ENCODE measurements at places on chromosomes 3 and 15. TPM values are rescaled to one million over a fixed set of nuclear protein-coding genes. Genes with fewer than 3 reads are reported as not detected.

GRCh38 chr15:72800833-72801481 lies 17.4 kb upstream of the ADPGK start:
- H3K27ac ChIP-seq, result no peak overlapping the region
- no peak overlapping the region for H3K4me3 ChIP-seq
- DNase-seq, result no peak
- no peaks in the 10 kb centered on the region for H3K36me3 ChIP-seq

DNA sequence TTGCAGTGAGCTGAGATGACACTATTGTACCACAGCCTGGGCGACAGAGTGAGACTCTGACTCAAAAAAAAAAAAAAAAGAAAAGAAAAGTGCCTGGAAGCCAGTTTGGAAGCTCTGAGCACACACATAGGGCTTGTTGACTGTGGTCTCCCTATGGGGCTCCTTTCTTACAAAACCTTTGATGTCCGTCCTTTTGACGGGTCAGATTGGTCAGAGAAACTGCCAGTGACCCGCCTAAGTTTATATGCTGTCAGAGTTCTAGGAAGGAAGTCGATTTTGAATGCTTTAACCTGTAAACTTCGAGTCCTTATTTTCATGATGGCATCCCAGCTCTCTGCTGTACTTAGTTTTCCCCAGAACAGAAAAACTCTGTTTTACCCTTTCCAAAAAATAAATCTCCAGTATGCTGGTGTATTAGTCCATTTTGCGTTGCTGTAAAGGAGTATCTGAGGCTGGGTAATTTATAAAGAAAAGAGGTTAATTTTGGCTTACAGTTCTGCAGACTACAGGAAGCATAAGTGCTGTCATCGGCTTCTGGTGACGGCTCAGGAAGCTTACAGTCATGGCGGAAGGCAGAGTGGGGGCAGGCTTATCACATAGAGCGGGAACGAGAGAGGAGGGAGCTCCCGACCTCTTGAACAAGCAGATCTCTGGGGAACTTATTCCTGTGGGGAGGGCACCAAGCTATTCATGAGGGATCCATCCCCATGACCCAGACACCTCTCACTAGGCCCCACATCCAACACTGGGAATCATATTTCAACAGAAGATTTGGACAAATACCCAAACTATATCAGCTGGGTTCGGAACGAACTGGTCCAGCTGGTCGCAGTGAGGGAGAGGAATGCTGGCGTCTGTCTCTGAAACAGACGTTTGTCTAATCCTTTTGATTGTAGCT lies 72.3 kb downstream of the LMLN start:
- no peak for DNase-seq
- no peaks in the 10 kb centered on the region for H3K36me3 ChIP-seq
- H3K4me3 ChIP-seq, result no peak overlapping the region
- no peaks in the 10 kb centered on the region for H3K4me1 ChIP-seq

Gene COL6A6
- not detected for total RNA-seq

DNA sequence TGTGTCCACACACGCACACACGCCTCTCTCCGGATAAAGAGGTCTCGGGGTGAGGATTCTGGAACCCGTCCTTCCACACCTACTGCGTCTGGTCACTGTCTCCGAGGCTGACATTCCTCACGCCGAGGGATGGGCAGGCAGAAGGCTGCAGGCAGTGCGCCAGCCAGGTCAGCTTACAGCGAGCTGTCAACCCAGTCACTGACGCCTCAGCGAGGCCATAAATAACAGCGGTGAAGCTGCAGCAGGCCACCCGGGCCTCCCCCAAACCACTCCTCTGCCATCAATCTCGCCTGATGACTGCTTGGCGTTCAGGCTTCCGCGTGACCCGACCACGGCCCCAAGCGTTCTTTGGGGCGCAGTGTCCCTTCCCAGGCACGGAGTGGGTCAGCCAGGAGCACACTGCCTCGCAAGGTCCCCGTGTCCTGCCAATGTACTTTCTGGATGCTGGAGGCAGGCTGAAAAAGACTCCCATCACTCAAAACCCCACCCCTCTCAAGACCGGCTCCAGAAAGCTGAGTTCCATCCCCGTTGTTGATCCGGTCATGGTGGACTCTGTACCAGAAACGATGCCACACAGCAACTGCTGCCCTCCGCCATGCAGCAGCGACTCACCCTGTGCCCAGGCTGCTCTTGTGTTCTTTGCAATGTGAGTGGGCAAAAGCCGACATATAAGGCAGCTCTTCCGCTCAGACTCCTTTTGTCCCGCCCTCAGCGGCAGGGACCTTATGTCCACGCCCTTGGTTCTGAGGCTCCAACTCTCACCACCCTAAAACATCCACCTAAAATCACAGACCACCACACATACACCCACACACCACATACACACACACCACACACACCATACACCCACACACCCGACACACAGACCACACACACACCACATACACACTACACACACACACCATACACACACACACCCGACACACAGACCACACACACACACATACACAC lies 27.1 kb downstream of the CPN2 start:
- peak; percentile 66 for DNase-seq
- H3K4me1 ChIP-seq, result peaks cover 11% of the 10 kb centered on the region
- H3K27me3 ChIP-seq, result peaks cover 19% of the 10 kb centered on the region
- H3K27ac ChIP-seq, result no peak overlapping the region
- no peaks in the 10 kb centered on the region for H3K36me3 ChIP-seq
- H3K4me3 ChIP-seq, result peak overlapping the region; percentile 15

DNA sequence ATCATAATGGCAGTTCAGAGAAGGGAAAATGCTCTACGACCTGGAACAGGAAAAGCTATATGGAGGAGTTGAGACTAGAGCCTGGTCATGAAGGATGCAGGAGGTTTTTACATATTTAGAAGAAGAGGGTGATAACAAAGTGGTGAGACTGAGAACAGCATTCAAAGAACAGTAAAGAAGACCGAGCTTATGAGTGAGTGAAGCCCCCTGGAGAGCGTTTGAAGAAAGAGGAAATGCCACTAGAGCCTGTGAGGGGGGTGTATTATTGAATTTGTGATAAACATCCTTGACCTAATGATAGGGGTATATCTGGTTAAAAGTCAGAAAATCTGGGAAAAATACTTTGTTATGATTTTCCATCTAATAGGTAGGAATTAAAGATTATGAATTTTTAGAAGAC lies 4.2 kb downstream of the PARP9 start:
- H3K27ac ChIP-seq, result no peak overlapping the region
- H3K4me3 ChIP-seq, result no peak overlapping the region
- no peaks in the 10 kb centered on the region for H3K36me3 ChIP-seq
- no peak for DNase-seq
- no peaks in the 10 kb centered on the region for H3K27me3 ChIP-seq

Gene CCDC32
- 78.4 TPM for total RNA-seq

All from B cell (primary cell).